ENCODE measurements at places on chromosomes 3 and 15.
A peak's percentile ranks its signal among the peaks of the same experiment; 100 is the strongest.

- peak; percentile 46 for DNase-seq
These were observed 52.1 kb downstream of the ITGB5 start for GRCh38 chr3:124834723-124835718.

DNA sequence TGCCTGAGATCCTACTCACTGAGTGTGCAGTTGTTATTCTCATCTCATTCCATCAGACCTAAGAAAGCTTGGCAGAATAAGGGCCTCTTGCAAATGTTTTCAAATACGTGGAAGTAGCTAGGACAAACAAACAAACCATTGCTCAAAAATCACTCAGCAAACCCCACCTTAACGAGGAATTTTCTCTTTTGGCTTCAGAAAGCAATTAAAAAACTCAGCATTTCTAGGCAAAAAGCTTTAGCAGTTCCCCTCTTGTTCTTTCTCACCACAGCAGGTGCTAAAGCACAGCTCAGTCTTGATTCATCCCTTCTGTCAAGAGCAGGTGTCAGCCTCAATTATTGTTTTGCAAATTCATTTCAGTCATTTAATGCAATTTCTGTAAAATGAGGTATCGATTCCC lies 58.6 kb upstream of the NUDT16 start:
- DNase-seq, result no peak

GRCh38 chr3:9170851-9171160 lies 78.6 kb downstream of the SRGAP3 start:
- DNase-seq, result no peak

DNA sequence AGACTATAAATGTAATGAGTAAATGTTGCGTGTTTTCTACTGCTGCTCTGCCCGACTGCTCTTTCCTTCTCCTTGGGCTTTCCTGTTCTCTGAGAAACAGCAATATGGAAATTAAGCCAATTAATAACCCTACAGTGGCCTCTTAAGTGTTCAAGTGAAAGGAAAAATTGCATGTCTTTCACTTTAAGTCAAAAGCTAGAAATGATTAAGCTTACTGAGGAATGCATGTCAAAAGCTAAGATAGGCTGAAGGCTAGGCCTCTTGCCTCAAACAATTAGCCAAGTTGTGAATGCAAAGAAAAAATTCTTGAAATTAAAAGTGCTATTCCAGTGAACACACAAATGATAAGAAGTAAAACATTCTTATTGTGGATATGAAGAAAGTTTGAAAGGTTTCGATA lies 55.0 kb downstream of the ATP2C1 start:
- no peak for DNase-seq

DNA sequence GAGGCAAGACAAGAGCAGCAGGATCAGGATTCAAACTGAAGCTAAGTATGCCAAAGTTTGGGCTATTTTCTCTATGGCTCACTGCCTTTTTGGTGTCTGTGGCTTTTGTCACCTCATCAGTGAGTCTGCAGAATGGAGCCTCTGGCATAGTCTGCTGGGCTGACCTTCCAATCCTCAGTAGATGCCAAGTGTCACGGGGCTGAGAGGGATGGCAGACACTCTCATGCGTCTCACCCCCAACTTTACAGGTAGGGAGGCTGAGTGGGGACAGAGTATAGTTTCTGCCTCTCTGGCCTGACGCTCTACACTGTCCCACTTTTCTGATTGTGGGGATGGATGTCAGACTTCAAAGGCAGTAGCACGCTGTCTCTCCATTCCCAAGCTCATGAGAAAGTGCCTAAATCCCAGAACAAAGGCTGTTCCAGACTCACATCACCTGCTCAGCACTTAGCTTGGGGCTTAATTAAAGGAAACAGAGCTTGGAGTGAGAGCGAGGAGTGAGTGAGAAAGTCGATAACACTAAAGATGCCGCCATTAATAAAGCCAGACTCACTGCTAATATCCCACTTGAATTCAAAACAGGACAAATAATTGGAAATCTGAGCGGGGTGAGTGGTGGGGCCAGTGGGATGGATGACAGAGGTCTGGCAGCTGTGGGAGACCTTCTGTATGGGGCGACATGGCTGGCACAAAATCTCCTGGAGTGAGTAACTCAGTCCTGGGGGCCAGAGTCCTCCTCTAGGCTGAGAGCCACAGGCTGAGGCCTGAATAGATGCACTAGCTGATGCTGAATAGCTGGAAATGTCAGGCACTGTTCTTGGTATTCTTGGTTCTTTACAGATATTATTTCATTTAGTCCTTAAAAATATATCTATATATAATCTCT lies 78.4 kb upstream of the MRPS22 start:
- DNase-seq, result no peak

DNA sequence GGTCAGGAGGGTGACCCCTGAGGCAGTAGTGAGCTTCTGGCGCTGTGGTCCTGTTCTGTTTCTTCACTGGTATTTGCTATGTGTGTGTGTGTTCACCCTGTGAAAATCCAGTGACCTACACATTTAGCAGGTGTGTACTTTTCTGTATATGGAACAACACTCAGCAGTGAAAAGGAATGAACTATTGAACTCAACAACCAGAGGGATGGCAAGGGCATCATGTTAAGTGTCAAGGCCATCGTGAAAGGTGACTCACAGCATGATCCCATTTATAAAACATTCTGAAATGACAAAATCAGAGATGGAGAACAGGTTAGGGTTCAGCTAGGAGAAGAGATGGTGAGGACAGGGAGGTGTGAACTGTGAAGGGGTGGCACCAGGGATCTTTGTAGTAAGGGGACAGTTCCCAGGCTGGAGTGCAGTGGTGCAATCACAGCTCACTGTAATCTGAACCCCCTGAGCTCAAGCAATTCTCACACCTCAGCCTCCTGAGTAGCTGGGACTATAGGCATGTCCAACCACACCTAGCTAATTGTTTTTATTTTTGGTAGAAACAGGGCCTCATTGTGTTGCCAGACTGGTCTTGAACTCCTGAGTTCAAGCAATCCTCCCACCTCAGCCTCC lies 10.0 kb upstream of the RAB43 start:
- DNase-seq, result no peak

Measured in CD4-positive, alpha-beta T cell treated with Interleukin-12 subunit alpha and Interleukin-12 subunit beta, for 1 hour (primary cell).